ENCODE measurements at places on chromosomes 2 and 18.
A peak's percentile ranks its signal among the peaks of the same experiment; 100 is the strongest.

- DNase-seq: no peak
Observed at GRCh38 chr2:230161184-230161583, 58.6 kb downstream of the SP110 start.

DNA sequence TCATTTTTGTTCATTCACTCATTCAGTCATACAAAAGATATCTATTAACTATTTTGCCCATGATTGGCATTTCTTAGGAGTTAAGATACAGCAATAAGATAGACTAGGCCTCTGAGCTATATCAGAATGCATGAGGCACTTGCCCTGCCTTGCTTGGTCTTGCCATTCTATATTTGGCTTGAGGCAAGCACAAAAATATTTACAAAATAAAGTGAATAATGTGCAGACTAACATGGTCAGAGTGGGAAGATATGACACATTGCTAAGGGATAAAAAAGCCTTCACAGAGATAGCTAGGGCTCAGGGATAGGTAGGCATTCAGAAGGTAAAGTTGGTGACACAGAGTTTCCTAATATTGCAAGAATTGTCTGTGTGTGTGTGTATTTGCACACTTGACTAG lies 75.0 kb upstream of the MMADHC start:
- no peak for DNase-seq

DNA sequence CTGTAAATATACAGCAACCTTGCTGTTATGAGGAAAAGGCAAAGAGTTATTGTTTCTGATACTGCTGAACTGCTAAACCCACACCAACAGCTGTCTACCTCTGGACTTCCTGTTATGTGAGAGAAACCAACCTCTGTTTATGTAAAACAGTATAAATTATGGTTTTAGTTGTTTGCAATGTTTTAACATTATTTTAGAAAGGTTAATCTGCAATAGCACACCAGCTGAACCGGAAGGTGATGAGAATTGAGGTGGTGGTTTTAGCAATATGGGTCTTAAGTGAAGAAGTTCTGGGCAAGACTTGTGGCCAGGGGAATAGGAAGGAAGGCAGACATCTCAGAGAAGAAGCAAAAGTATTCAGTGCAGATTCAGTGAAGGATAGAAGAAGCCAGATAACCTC lies 237.8 kb downstream of the PLCL1 start:
- no peak for DNase-seq

DNA sequence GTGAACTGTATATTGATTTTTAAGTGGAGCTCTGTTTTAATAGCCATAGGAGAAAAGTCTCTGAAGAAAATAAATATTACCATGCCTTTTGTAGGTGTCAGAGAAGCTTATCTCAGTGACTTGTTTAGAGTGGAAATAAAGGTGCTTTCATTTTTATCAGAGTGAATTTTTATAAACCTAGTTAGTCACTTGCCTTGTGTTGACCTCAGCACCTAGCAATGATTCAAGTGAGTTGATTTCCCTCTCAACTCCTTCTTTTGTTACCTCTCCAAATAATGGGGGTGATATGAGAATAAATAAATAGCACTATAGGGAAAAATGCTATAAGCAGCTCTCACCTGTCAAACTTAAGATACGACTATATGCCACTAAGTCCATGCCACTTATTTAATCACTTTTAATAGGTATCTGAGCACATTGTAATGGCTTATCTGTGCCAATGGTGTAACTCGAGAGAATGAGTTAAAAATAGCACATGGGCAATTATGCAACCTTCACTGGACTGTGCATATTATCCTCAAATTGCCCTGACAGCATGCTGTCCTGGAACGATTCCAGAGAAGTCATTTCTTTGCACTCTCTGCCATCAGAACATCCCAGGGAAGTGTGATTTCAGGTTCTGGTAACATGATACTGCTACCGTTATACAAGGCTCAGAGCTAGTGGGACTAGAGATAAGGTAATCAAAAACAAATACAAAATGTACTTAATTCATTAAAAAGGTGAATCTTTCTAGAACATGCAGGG lies 290.8 kb downstream of the CCDC85A start:
- DNase-seq: no peak

GRCh38 chr2:85011098-85011497 lies 40.1 kb downstream of the KCMF1 start:
- DNase-seq: no peak

GRCh38 chr2:86633155-86633651 lies 9.5 kb upstream of the RNF103 start:
- DNase-seq: no peak

DNA sequence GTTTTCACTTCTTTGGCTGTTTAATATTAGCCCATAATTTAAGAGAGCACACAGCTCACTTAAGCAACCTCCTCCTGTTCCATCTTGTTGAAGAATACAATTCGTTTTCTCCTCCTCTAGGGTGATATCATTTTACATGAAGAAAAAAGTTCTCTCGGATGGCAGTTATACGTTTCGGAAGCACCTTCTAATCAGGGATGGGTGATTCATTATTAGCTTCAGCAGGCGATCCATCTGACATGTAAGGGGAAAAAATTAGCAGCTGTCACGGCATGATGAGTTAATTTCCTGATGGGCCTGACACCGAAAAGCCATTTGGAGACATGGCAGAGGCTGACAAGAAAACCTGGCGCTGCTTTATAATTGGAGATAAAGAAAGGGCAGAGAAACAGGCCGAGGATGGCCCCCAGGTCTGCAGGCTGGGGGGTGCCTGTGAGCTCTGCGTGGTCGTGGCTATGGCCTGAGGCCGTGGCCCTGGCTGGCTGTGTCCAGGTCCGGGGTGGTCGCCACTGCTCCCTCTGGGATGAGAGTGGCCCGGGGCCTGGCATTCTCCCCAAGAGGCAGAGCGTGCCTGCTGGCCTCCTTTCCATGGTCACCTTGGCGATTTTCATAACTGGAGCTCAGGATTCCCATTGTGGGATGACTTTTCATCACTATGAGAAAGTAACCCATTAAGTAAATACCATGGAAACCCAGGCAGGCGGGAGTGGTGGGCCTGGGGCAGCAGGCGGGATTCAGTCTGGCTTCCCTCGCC lies 140.1 kb downstream of the PTGR3 start:
- no peak for DNase-seq

DNA sequence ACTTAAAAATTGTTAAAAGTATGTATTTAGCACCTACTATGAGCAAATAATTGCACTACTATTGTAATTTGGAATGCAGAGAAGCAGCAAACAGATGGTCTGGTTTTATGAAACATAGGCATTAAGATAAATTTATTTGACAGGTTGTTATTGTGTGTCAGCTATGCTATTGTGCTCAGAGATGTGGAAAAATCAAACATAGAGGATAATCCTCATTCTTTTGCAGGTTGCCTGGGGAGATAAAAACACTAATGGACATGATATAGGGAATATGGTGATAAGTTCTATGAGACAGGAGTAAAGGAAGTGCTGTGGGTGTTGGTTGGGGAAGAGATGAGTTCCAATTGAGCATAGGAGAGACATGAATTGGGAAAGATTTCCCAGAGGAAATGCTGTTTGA lies 71.3 kb downstream of the PPP1R1C start:
- DNase-seq: no peak

DNA sequence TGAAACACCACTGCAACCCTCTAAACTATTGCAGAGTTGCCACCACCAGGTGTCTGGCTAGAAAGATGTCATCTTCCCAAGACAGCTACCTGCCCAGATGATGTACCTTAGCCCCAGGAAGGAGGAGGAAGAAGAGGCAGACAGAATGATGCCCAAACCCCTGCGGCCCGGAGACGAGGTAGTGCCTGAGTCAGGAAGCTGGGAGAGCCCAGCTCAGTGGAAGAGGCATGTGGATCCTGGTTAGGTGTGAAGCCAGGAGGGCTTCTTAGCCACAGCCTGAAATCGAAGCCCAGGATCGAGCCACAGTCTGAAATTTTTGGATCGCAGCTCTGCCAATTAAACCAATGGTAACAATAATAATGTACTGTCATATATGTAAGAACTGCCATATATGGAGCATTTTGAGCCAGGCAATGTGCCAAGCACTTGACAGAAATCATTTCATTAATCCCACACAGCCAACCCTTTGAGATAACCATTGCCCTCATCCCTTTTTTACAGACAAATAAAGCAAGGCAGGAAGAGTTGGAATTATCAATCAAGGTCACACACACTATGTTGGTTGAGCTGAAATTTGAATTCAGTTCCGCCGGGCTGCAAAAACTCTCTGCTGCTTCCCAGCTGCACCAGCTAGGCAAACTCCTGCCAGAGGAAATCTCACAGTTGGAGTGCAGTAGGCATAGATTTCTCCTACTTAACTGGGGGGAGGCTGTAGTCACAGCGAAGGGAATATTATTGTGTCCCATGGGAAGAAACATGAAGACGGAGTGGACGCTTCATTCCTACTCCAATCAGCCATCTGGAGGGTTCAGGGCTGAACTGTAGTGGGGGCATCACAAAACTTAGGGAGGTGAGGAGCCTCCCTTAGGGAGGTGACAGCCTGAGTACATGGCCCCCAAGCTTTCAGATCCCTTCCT lies 19.4 kb upstream of the CYP1B1 start:
- DNase-seq: no peak

DNA sequence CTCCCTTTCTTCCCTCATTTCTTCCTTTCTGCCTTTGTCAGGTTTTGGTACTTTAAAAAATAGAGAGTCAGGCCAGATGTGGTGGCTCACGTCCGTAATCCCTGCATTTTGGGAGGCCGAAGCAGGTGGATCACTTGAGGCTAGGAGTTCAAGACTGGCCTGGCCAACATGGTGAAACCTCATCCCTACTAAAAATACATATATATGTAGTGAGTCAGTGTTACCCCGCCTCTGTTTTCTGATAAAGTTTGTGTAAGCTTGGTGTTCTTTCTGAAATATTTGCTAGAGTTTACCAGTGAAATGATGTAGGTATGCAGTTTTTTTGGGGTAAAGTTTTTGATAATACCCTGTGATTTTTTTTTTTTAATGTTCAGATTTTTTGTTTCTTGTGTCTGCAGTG lies 58.8 kb downstream of the DGKD start:
- no peak for DNase-seq

DNA sequence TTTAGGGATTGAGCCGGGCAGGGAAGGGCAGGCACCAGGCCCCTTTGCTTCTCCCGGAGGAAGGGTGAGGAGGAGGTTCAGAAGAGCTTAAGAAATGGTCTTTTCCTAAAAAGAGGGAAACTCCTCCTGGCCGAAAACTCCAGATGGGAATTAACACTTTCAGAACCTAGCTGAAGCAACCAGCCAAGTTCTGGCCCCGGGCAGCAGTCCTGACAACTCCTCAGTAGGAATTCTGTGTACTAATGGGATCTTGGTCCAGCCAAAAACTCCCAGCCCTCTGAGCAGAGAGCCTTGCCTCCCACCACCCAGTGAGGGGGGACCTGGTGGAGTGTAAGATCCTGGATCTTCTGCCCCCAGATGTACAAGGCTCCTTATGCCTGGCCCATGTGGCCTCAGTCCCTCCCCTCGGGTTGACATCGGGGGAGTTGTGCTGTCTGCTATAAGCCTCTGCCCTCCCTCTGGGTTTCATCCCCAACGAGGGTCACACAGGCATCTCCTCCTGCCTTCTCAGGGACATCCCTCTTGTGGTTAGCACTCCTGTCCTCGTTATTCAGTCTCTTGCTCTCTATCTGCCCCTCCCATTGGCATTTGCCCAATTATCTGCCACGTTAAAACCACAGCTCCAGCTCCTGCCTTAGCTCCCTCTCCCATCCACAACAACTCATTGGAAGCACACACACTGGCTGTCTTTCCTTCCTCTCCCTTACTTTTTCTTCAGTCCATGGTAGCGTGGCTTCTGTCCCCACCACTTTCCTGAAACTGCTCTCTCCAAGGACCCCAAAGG lies 184.6 kb downstream of the CYP26B1 start:
- no peak for DNase-seq

DNA sequence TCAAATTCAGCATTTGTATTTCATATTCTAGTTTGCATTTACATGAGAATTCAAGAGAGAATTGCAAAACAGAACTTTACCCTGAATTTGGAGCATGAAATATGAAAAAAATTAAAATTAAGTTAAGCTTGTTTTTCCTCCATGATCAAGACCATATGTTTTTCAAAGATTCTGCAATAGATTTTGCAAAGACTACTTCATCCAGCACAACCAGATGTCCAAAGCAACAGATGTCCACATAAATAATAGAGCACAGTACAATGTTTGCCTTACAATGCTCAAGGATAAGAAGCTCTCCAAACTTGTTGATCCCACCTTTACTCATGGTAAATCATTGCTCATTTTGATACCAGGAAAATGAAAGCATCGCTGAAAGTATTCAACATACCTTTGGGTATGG lies 25.6 kb downstream of the FAP start:
- DNase-seq: peak; percentile 16

DNA sequence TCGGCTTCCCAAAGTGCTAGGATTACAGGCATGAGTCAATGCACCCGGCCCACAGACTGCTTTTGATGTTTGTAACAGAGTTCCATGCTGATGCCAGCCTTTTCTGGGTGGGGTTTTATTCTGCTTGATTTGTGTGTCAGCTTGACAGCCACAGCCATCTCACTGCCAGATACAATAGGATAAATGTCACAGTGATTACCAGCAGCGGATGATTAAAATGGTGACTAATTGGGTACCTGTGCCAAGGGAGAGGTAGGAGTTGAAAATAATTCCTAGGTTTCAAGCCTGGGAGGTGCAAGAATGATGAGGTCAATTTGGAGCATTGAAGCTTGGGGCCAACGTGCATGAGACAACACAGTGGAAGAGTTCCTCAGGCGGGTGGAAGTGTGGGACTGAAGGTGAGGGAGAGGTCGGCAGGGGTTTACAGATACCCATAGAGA lies 39.4 kb downstream of the SH2D6 start:
- no peak for DNase-seq

DNA sequence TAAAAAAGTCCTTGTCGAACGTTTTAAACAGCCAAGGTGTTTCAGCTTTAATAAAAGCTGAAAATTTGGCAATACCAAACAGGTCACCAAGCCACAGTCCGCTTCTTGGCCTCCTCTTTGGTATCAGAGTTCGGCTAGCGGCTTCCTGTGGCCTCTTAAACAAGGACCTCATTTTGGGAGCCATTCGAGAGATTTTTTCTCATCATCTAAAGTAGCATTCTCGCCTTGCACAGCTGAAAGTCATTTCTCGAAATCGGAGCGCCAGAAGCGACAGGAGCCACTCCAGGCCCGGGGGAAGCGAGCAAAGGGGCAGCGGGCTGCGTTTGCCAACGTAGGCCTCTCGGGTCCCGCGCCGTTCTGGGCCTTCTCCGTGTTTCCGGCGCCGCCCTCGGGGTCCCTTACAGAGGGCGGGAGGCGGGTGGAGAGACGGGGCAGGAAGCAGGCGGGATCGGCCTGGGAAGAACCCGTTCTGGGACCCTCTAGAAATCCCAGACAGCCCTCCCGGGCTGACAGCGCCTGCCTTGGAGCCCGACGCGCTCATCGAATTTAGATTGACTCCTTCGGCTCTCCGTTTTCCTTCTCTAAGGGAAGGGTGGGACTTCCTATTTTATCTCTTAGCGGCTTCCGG lies 522 bp upstream of the ZNF407 start:
- no peak for DNase-seq

GRCh38 chr2:133822517-133823225 lies 254.4 kb upstream of the NCKAP5 start:
- DNase-seq: no peak

DNA sequence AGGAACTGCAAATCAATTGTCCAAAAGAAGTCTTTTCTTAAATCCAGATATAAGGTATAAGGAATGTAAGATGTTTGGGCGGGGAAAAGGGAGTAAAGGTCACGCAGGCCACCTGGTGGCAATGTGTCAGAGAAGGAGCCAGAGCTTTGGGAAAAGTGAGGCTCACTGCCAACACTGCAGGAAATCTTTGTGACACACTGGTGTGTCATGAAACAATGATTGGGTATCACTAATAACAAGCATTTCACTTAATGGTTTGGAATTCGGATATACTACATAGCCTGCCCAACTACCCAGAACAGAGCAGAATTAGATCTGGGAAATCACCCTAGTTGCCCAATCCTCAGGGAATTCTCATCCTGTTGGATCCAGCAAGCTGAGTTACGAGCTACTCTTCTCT lies 61.0 kb downstream of the RBMS1 start:
- DNase-seq: peak; percentile 86

All from HFF-Myc (cell line).